ENCODE measurements at places on chromosomes 5 and 9.

DNA sequence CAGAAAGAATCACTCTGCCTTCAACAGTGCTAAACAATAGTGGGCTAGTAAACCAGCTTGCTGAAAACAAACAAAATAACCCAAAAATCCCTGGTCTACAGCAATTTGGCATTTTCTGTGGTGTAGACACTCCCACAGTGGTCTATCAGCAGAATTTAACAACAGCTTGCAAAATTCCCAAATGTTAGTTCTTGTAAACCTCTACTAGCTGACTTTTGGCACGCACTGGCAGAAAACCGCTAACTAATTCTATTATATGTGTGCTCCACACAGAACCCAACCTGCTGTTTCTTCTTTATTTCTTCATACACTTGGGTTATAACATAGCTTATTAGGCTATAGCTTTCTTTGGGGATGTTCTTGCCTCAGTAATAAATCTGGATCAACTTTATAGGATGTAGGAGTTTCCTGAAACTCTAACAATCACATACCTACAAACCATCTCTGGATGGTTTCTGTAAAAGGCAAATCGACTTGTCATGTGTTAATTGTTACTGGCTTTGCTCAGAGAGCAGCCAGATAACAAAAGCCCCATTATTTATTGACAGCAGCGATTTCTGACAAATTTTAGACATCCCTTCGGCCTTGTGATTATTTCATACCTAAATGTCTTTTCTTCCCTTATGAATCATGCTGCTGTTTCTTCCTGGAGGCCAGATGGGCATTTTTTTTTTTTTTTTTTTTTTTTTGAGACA, 82.7 kb upstream of the NAA35 start:
- DNase-seq = no peak

GRCh38 chr9:21674894-21675293, 127.5 kb upstream of the MTAP start:
- no peak for DNase-seq

DNA sequence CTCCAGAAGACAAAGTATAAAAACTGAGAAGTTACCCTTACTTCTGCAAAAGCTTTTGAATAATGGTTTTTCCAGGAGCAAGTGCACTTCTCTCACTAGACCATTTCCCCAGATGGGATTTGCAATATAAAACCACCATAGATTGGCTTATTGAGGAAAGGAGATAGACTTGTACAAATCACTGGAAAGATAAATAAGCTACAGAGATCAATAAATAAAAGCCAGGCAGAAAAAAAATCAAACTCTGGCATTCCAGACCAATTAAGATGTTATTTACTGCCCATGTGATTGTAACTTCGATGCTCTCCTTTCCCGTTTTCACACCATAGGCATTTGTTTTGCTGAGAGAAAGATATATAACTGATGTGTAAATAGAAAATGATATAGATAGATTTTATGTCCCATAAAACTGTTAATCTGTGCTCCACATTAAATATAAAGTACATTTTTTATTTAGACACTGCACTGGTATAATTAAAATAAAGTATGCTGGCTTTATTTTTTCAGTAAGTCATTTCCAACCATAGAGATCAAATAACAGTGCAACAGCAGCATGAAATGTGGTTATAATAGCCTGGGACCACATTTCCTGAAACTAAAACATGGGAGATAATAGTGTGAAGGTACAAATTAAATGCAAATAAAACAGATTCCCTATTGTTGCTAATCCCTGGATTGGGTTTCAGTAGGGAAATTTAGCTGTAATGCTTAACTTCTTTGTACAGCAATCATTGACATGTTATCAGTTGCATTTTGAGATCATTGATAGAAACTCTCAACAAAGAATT, 177.7 kb downstream of the NR2F1-AS1 start:
- DNase-seq = no peak

DNA sequence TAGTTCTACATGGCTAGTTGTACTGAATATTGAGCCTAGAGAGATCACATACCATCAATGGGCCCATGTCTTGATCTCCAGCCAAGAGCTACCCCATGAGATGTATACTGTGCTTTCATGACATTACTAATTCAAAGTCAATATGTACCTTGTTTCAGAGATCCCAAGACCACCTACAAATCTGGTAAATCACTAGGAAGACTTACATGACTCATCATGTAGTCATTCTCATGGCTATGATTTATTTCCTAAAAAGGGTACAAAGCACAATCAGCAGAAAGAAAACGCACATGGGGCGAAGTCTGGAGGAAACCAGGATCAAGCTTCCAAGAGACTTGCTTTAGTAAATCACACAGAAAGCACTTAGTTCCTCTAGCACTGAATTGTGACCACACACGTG, 103.0 kb downstream of the PCSK5 start:
- DNase-seq = no peak

GRCh38 chr9:93091453-93092081, 4.5 kb upstream of the CARD19 start:
- peak; percentile 90 for DNase-seq

GRCh38 chr5:109177227-109177626, 232.5 kb downstream of the PJA2 start:
- DNase-seq = no peak

- DNase-seq = no peak
Observed at GRCh38 chr5:111142932-111143331, 50.8 kb downstream of the WDR36 start.

GRCh38 chr5:73796164-73797131, 170.5 kb downstream of the ARHGEF28 start:
- DNase-seq = peak; percentile 24

GRCh38 chr5:161744276-161744675, 58.8 kb downstream of the GABRA6 start:
- DNase-seq = no peak

DNA sequence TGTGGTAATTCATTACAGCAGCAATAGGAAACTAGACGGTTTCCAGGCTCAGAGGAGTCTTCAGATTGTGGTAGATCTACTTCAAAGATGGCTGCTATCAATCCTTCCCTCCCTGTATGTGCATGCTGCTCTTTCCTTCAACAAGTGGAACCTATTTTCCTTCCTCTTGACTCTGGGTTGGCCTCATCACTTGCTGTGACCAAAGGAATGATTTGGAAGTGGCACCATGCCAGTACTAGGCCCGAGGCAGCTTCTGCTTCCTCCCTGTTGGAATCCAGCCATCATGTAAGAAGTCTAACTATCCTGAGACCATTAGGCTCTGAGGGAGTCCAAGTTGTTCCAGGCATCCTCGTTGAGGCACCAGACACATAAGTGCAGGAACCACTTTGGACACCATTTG, 46.5 kb upstream of the MCTP1 start:
- no peak for DNase-seq

DNA sequence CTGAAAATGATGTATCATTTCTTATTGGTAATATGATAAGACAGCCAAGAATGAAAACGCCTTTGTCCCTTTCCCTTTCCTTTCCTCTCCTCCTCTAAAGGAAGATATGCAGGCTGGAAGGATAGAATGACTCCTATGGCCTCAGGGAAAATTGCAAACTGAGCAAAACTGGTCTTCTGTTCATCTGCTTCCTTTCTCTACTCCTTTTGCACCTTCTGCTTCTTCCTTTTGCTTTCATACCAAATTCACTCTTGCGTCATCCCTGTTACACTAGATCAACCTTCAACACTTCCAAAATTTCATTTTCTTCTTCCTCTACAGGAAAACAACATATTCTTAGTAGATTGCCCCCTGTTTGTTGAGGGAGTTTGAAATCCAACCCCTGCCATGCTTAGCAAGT, 234.1 kb downstream of the ADAMTS6 start:
- DNase-seq = no peak

GRCh38 chr9:5360341-5360740, 20.7 kb upstream of the RLN1 start:
- DNase-seq = no peak

DNA sequence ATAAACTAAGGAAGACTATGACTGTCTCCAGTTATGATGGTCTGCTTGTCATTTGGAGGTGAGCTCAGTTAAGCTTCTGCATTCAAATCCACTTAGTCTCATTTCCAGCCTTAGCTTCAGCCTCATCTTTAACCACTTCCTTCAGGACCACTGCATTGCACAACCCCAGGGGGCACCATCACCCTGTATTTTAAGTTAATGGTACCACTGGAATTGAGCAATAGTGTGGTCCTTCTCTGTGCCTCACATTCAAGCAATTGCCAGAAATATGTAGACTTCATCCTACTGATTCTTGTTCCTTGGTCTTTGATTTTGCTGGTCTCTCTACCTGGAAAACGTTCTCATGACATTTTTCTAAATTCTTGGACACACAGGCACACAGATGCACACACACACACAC, 131.5 kb upstream of the PTPN3 start:
- DNase-seq = no peak

- no peak for DNase-seq
Observed at GRCh38 chr5:98810206-98810605, 36.7 kb downstream of the RGMB start.

DNA sequence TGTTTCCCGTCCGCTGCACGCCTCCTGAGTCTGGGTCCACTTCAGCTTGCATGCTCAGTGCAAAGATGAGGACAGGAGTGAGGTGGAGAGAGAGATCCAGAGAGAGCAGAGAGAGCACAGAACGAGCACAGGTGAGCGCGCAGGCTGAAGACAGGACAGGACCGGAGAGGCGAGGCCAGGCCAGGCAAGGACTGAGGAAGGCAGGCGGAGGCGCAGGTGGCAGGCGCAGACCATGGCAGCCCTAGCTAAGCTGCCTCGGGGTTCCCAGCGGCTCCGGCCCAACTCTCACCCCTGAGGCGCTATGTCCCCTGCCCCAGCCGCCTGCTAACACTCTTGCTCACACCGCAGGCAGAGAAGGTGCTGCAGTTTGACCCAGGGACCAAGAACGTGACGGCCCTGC, 9.7 kb downstream of the GRIN1 start:
- DNase-seq = no peak

DNA sequence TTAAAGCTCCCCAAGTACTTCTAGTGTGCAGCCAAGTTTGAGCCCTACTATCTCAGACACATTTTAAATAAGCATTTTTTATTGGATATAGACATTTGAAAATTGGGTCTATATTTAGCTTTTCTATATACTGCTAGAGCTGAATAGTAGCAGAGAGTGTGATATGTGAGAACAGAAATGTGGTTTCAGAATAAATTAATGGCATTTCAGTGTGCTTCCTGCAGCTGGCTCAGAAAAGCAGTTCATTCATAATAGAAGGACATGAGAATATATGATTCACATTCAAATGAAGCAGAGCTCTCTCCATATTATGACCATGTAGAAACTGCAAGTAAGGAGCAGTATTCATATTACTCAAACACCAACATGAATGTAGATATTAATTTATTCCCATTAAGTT, 464.0 kb downstream of the PTPRD start:
- no peak for DNase-seq

DNA sequence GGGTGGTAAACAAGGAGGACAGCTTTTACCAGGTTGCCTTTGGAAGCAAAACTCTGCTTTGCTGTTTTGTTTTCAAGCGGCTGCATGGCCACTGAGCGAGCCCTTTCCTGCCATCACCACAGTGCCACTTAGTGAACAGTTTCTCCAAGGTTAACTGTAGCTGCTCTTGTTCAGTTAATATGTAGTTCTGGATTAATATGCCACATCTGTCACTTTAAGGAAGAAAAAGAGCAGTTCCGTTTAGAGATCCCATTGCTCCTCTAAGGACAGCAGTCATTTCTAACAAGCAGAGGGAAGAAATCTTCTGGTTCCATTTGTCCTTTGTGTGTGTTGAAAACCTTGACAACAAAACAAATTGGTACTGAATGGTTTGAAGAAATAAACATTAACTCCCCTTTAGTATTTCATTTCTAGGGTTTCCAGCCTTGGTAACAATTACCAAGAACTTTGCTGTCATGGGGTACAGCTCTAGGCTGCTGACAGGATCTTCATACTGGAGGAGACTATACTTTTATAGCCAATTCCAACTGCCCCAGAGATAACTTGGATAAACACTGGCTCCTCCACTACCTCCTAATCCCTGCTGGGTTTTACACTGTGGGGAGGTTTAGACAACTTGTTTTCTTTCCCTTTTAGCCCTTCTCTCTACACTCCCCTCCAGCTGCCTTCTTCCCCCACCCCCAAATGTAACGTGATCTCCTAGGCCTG, 10.3 kb upstream of the ABL1 start:
- no peak for DNase-seq

DNA sequence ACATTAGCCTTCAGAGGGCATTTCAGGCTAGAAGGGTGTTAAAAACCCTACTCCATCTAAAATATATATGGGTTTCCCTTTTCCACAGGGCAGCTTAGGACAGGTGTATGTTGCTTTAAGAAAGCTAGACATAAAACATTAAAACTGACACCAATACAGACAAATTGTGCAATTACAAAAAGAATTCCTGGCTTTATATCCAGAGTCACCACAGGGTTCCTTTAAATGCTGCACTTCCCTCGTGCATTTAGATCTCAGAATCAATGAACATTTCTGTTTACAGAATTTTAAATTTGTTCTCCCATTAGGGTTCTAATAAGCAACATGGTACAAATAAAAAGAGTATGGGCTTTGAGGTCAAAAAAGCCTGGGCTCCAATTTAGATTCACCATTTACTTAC, 170.2 kb downstream of the MAPKAP1 start:
- no peak for DNase-seq

DNA sequence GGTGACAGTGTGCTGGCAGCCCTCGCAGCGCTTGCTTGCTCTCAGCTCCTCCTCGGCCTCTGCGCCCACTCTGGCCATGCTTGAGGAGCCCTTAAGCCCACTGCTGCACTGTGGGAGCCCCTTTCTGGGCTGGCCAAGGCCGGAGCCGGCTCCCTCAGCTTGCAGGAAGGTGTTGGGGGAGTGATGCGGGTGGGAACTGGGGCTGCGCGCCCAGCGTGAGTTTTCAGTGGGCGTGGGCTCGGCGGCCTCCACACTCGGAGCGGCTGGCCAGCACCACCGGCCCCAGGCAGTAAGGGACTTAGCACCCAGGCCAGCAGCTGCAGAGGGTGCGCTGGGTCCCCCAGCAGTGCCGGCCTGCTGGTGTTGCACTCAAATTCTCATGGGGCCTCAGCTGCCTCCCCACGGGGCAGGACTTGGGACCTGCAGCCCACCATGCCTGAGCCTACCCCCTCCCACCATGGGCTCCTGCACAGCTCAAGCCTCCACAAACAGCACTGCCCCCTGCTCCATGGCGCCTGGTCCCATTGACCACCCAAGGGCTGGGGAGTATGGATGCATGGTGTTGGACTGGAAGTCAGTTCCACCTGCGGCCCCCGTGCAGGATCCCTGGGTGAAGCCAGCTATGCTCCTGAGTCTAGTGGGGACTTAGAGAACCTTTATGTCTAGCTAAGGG, 223.1 kb upstream of the PTPRD start:
- no peak for DNase-seq

GRCh38 chr5:176875783-176876505, 23.2 kb downstream of the HK3 start:
- DNase-seq = no peak
